ENCODE measurements at places on chromosomes 6 and 20. TPM values are rescaled to one million over a fixed set of nuclear protein-coding genes. Genes with fewer than 3 reads are reported as not detected.
A peak's percentile ranks its signal among the peaks of the same experiment; 100 is the strongest.

DNA sequence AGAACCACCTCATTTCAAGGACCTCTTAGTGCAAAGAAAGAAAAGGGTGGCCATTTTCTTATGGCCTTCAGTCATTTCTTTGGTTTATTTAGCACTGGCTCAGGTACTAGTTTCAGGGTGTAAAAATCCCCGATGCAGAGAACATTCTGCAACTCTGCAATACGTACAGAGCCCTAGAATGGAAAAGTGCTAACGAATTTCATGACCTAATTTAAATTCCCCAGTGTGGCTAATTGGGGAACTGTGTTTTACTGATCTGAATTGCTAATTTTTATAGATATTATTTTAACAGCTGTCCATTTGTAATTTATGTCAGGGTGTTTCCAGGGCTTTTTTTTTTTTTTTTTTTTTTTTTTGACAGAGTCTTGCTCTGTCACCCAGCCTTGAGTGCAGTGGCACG, 160.7 kb downstream of the UST start:
- DNase-seq, result no peak

DNA sequence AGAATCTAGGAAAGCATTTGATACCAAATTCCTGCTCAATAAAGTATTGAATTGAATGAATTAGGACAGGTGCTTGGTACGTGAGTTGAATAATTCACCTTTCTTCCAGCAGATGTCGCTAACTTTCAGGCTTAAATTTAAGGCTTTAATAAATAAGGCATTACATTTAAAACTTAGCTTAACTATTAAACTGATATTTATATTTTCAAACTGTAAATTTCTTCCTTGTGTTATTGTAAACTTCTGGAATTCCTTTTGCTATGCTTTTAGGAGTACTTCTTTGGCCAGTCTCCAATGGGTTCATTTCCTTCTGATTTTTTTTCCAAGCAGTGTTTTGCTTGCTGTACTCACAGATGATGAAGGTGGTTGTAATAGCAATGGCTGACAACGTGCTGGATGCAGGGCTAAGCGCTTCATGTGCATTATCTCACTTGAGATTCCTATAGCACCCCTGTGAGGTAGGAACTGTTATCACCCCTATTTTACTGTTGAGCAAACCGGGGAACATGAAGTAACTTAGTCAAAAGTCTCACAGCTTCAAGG, 71.3 kb upstream of the SLC2A12 start:
- peak; percentile 86 for DNase-seq

- DNase-seq, result no peak
These were observed 65.3 kb downstream of the EDN3 start for GRCh38 chr20:59365611-59366285.

TMEM14A gene
- total RNA-seq, result 58.5 TPM

DNA sequence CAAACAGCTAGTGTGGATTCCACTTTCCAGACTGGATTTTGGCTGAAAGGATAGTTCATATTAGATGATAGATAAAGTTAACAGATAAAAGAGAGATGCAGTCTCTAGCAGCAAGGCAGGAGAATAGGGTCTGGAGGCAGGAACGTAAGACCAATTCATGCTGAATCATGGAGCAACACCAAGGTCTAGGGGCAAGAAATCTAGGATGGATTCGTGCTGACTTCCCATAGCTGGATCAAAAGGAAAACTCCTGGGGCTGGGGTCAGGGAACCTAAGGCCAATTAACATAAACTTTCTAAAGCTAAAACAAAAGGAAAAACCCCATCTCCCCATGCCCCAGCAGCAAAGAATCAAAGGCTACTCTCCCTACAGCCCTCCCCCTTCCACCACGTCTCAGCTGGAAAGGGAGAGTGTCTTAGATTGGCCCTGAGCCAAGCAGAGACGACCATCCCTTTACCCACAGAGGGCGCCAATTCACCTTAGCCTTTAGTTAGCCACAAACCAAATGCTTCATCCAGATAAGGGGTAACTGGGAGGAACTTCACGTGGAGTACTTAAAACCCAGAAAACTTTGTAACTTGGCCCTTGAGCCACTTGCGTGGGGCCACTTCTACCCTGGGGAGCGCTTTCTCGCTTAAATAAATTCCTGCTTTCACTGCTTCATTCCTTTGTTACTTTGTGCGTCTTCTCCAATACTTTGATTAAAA, 7.6 kb downstream of the TREM1 start:
- DNase-seq, result peak; percentile 68

- peak; percentile 76 for DNase-seq
These were observed 99.1 kb downstream of the CDH26 start for GRCh38 chr20:60057123-60057865.

IFNGR1 gene
- 40.5 TPM for total RNA-seq

DNA sequence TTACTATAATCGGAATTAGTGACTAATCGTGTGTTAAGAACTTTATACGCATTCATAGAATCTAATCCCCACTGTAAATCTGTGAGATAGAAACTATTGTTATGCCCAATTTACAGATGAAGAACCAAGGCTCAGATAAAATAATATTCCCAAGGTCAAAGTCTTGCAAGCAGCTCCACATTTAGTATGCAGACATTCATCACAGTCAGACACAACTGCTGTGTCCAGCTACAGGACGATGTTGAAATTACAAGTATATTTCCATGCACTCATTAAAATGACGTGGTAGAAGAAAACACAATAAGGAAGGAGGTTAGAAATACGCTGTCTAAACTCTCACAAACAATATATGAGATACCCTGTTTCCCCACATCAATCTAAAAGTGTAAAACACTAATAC, 82.5 kb downstream of the PREX1 start:
- DNase-seq, result peak; percentile 34

GRCh38 chr6:125480146-125480545, 178.4 kb upstream of the HDDC2 start:
- DNase-seq, result no peak

DNA sequence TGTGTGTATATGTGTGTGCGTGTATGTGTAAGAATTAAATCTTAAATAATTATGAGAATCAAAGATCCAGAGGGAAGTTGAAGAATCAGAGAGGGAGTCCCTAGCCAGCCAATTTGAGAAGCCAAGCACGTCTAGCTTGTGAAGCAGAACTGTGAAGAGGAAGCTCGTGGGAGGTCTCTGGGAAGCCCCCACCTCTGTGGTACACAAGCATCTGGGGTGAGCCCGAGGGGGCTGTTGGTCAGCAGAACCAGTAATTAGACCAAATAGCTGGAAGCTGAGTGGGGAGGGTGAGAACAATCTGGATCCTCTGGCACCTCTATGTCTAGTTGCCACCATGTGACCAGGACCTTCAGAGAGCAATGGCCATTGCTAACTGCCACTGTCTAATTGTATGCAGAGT, 310.0 kb upstream of the PRND start:
- no peak for DNase-seq

KIF25 gene
- 0.51 TPM for total RNA-seq

TEAD3 gene
- total RNA-seq, result 1.8 TPM

DNA sequence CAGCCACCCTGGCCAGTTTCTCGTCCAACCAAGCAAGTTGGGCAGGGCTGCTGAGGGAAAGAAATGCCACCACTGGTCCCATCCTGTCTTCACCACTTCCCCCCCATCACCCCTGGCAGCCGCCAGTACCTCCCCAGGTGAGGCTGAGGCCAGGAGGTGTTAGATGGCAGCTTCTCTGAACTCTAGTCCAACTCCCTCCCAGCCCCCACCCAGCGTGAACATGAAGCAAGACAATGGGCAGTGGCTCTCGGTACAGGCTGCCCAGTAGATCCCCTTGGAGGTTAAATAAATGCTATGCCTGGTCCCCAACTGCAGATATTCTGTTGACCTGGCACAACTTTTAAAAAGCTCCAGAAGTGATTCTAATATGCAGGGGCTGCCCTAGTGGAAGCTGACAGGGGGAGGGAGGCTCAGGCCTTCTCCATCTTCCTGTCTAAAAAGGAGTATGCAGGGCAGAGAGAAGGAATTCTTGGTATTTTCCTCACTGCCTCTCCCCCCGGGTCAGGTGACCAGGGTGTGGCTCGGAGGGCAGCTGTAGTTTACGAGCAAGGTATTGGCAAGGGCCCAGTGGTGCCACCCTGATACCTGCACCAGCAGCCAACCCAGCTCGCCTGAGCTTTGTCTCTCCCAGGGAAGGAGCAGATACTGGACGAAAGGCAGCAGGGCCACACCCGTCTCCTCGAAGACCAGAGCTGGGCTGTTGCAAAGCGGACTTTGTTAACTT, 25.7 kb downstream of the KCNK5 start:
- no peak for DNase-seq
